ENCODE measurements at places on chromosomes 6 and 20.

- no peak for DNase-seq
Measured at GRCh38 chr6:57423468-57423867, 106.0 kb downstream of the PRIM2 start.

DNA sequence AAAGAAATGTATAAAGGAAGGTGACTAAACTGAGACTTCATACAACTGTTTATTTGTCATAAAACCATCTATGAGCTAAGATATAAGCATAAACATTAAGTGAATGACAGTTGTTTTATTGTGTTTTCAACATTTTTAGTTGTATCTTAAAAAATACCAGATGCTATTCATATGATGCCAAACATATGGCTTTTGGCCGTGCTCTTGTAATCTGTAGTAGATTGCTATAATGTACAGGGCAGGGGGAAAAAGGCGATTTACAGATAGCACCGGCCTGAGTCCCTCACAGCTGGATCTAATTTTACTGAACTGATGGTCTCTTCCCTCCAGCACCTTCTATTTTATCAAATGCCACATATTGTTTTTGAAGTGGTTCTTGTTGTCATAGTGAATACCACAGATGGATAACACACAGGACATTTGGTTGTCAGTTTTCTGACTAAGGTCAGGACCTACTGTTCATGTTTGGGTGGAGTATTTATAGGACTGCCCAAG lies 48.2 kb downstream of the CENPW start:
- DNase-seq: no peak

DNA sequence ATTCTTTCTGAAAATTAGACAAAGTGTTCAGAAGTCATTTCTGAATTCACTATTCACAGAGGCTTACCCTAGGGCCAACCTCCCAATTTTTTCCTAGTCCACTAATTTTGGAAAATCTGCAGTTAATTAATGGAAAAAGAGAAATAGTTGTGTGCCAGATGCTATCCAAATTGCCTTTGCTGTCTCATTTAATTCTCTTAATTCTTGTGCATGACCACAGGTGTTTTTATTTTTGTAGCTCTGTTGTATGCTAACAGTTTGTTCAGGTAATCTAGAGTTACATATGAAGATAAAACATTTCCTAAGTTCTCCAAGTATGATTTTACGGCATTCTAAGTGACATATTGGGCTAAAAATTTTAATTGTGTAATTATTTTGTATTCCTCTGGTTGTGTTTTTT lies 96.8 kb downstream of the SCAF8 start:
- DNase-seq: no peak

GRCh38 chr6:85390775-85391174 lies 59.1 kb upstream of the NT5E start:
- no peak for DNase-seq

DNA sequence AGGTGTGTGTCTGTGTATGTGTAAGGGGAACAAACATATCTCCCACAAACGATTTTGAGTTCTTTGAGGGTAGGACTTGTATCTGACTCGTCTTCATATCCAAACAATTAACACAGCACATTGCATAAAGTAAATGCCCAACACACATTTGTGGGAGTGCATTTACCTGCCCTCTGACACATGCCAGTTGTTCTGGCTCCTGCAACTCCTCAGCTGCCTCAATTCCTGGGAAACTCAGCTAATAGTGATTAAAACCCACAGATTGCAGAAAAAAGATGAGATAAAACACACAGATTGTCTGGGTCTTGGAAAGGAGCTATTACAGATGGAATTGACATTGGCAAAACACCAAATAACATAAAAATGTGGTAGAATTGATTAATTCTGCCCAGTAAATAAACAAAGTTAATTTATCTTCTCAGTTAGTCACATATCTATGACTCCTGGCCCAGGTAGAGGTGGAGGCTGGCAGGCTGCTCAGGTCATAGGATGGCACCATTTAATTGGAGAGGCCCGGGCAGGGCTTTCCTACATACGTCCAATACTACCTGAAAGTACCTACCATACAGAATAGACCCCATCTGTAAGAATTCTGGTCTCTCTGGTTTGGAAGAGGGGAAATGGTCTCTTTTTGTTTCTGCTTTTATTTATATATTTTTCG lies 71.5 kb upstream of the IFNGR1 start:
- no peak for DNase-seq

DNA sequence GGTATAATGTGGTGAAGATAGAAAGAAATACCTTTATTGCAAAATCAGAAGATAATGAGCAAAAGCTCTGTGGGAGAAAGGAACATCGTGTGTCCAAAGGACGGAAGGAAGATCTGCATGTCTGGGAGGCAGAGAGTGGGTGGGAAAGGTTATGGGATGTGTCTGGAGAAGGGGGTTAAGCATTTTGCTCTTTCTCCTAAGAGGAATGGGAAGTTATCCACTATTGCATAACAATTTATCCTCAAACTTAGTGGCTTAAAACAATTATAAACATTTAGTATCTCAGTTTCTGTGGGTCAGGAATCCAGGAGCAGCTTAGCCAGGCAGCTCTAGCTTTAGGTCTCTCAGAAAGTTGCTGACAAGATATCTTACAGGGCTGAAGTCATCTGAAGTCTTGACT lies 229.1 kb upstream of the CITED2 start:
- no peak for DNase-seq

GRCh38 chr20:51747182-51747911 lies 20.8 kb downstream of the ATP9A start:
- DNase-seq: no peak

DNA sequence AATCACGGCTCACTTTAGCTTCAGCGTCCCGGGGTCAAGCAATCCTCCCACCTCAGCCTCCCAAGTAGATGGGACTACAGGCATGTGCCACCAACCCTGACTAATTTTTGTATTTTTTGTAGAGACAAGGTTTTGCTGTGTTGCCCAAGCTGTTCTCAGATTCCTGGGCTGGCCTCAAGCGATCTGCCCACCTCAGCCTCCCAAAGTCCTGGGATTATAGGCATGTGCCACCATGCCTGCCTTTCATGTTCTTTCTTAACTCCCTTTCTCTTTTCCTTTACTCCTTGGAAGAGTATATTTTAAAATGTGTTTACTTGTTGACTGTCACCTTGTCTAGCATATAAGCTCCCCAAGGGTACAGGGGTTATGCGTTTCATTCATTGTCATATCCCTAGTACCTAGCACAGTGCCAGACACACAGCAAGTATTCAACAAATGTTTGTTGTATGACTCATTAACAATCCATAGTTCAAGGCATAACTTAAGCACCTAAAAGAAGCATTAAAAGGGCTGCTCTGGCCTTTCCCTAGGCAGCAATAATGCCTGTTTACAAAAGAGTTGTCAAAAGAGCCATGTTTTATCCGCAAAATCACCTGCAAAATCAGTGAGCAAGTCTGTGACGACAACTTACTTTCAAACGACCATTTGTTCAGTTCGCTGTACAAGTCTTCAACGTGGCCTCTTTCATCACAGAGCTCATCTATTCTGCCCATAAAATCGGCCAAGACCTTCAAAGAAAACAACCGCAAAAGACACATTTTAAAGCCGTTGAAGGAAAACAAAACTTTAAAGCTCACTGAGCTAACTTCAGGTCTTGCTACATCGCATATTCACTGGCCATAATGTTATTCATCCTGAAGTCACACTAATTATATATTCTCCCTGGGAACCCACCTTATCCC lies 4.6 kb downstream of the CYP24A1 start:
- no peak for DNase-seq

GRCh38 chr6:50030777-50031562 lies 9.2 kb upstream of the DEFB110 start:
- DNase-seq: no peak

DNA sequence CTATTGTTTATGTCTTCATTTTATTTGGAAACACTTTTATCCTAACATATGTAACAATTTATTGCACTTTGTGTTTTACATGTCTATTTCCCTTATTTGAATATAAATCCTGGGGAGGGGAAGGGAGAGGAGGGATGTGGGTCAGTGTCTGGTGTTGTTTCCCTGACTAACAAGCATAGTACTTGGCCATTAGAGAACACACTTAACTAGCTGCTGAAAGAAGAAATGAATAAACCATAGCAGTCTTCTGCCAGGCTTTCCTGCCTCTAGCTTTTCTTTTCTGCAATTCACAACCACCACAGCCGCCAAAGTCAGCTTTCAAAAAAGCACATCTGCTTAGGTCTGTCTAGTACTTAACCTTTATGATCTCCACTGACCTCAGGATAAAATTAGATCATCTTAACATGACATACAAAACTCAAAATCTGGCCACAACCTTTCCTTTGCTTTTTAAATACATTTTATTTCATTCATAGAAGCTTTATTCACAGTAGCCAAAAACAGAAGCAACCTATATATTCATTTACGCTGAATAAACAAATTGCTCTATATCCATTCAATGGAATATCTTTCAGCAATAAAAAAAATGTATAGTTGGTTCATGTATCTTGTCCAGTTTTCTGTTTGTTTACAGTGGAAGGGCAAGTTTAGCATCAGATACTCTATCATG lies 16.3 kb downstream of the PDSS2 start:
- no peak for DNase-seq

- DNase-seq: no peak
Measured at GRCh38 chr6:10413850-10414738, 780 bp downstream of the TFAP2A start.

DNA sequence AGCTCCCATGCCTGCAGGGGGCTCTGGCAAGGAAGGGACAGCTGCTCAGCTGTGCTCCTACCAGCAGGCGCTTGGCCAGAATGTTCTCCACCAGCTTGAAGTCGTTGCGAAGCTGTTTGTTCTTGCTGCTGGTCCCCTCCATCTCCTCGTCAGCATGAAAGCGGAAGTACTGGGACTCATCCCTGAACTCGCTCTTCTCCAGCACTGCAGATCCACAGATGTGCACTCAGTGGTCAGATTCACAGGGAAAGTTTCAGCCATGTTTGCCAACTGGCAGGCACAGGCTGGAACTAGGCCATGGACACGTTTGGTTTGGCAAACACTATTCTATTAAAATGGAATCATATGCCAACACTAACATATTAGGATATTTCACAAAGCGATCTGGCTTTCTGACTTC lies 167.9 kb downstream of the PREX1 start:
- no peak for DNase-seq

GRCh38 chr6:93389192-93389591 lies 30.2 kb downstream of the EPHA7 start:
- no peak for DNase-seq

- no peak for DNase-seq
Measured at GRCh38 chr20:47417245-47418068, 61.0 kb upstream of the ZMYND8 start.

DNA sequence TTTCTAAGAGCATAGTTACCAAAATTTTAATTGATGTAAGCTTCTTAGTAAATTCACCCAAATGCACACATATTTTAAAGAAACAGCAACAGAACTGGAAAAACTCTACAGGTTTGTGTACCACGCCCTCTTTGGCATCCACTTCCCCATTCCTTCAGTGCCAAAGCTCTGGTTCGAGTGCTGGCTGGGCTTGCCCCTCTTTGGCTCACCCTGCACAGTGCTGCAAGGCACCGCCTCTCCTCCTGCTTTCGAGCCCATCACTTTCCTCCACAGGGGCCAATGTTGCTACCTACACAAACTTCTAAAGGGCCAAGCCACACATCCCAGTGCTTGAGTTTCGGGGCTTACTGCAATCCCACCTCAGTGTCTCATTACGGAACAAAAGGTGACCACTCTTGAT lies 9.6 kb downstream of the LRP11 start:
- DNase-seq: no peak

DNA sequence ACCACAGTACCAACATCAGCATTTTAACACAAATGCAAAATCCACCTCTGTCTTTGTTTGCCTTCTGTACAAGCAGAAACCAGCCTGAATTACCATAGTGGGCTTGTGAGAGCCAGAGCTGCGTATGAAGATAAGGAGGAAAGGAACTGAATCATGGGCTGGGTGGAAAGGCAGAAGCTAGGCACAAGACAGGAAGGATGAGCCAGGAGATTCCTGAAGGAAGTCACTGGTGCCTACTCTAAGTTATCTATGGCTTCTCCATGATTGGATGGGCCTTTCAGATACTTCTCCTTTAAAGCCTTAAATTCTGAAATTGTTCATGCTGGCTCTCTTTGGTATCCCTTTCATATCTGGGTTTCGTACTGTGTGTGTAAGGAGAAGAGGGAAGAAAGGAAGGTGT lies 140.6 kb downstream of the LCA5 start:
- DNase-seq: no peak

GRCh38 chr6:110392727-110393126 lies 22.6 kb downstream of the DDO start:
- DNase-seq: no peak

DNA sequence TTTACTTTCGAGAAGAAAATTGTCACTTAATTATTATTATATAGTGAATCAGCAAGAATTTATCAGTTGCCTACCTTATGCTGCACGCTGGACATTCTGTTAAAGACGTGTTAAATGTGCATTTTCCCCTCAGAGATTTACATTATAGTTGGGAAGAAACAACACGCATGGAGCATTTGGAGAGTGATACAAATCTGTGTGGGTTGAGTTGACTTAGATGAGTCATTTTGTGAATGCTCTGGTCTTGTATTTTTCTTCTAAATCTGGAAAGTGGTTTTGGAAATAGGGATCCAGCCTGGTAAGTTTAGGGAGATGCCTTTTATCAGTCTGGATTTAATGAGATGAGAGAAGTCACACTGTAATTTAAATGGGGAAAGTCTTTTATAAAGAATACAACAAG lies 24.0 kb upstream of the SMIM26 start:
- no peak for DNase-seq

DNA sequence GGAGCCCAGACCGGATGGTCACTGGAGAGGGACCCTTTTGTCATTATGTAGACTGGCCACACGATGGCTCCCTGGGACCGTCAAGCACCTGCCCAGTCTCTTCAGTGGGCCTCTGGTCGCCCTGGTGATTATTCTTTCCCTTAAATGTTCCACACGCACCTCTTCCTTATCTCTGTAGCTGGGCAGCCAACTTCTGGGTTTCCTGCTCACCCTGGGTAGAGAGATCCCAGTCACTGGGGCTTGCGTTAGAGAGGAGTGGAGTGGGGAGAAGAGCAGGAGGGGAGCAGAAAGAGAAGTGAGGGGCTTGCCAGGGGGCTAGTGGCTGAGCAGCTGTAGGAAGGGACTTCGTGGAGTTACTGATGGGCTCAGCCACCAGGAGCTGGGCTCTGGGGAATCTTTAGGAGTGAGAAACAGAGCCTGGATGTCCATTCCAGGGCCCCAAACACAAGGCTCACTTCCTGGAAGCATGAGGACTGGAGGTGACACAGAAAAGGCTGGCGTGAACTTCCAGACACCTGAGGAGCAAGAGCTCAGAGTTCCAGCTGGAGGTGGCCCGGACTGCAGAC lies 150.1 kb downstream of the DHX35 start:
- peak; percentile 19 for DNase-seq

- no peak for DNase-seq
Measured at GRCh38 chr6:69422475-69422874, 374.3 kb downstream of the LMBRD1 start.

DNA sequence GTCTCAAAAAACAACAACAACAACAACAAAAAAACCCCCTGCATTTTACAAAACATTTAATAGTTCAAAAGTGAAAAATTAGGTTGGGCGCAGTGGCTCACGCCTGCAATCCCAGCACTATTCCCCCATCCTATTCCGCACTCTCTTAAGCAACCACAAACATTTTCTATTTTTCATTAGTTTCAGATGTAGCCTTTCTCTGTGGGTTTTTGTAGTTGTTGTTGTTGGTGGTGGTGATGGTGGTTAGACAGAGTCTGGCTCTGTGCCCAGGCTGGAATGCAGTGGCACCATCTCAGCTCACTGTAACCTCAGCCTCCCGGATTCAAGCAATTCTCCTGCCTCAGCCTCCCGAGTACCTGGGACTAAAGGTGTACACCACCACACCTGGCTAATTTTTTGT lies 6.4 kb upstream of the GMNN start:
- DNase-seq: no peak

Data from gastrocnemius medialis (tissue), 4 donors.